A549 treated with GW870086 at 1 μM for 4 hours (cell line): ENCODE measurements at places on chromosomes 6 and 20. TPM values are rescaled to one million over a fixed set of nuclear protein-coding genes. Genes with fewer than 3 reads are reported as not detected.

The MRAP2 gene
- 1.4 to 2.0 TPM (median 1.9 TPM) in 5 replicates for total RNA-seq

The GHRH gene
- total RNA-seq, result not detected in 5 replicates

The TXLNB gene
- total RNA-seq, result not detected in 5 replicates

The GTSF1L gene
- total RNA-seq, result not detected in 5 replicates

The CDH4 gene
- total RNA-seq, result 6.0 to 8.7 TPM (median 7.7 TPM) in 5 replicates

The SIRPG gene
- 0.20 TPM in 1 of 5 replicates, not detected in the others for total RNA-seq

The HLA-DRB5 gene
- not detected in 5 replicates for total RNA-seq

The MAP3K5 gene
- total RNA-seq, result 2.0 to 2.7 TPM (median 2.5 TPM) in 5 replicates

The GNMT gene
- total RNA-seq, result 0.19 to 0.32 TPM in 2 of 5 replicates, not detected in the others

The TMEM151B gene
- total RNA-seq, result 0.06 to 0.08 TPM (median 0.07 TPM) in 4 of 5 replicates, not detected in the other

The SNAI1 gene
- 9.0 to 15.2 TPM (median 13.5 TPM) in 5 replicates for total RNA-seq

The SS18L1 gene
- total RNA-seq, result 6.6 to 11.2 TPM (median 8.8 TPM) in 5 replicates

The LY6G6F gene
- not detected in 5 replicates for total RNA-seq

The SESN1 gene
- 8.2 to 11.0 TPM (median 10.0 TPM) in 5 replicates for total RNA-seq

The SLC17A1 gene
- 0.12 TPM in 1 of 5 replicates, not detected in the others for total RNA-seq

The LSM2 gene
- total RNA-seq, result 52.2 to 66.7 TPM (median 61.9 TPM) in 5 replicates

The WFDC12 gene
- not detected in 5 replicates for total RNA-seq

The EYS gene
- total RNA-seq, result 0.02 to 0.23 TPM (median 0.11 TPM) in 4 of 5 replicates, not detected in the other

The ECT2L gene
- total RNA-seq, result not detected in 5 replicates

The TSPO2 gene
- not detected in 5 replicates for total RNA-seq

The MEP1A gene
- total RNA-seq, result not detected in 5 replicates

The DEF6 gene
- total RNA-seq, result 0.06 TPM in 1 of 5 replicates, not detected in the others

The CFAP61 gene
- 0.32 to 1.5 TPM (median 0.45 TPM) in 5 replicates for total RNA-seq

The MUC21 gene
- total RNA-seq, result not detected in 5 replicates

The PCMT1 gene
- total RNA-seq, result 88.5 to 96.9 TPM (median 91.1 TPM) in 5 replicates

The SCRT2 gene
- not detected in 5 replicates for total RNA-seq

The TGM3 gene
- total RNA-seq, result 0.05 TPM in 1 of 5 replicates, not detected in the others

The B4GALT5 gene
- total RNA-seq, result 45.8 to 64.2 TPM (median 59.5 TPM) in 5 replicates

The SAMD3 gene
- total RNA-seq, result not detected in 5 replicates

The AVP gene
- total RNA-seq, result not detected in 5 replicates

The HSD17B8 gene
- total RNA-seq, result 12.3 to 16.6 TPM (median 15.5 TPM) in 5 replicates

The SLCO4A1 gene
- total RNA-seq, result 6.8 to 11.9 TPM (median 11.1 TPM) in 5 replicates

The TINAG gene
- total RNA-seq, result not detected in 5 replicates

The VSTM2L gene
- total RNA-seq, result 11.0 to 15.4 TPM (median 13.0 TPM) in 5 replicates

The SLC17A9 gene
- 0.09 to 0.19 TPM in 2 of 5 replicates, not detected in the others for total RNA-seq

The LGSN gene
- total RNA-seq, result 2.0 to 2.8 TPM (median 2.7 TPM) in 5 replicates

The MED23 gene
- 5.3 to 8.4 TPM (median 6.9 TPM) in 5 replicates for total RNA-seq

The HLA-DMB gene
- total RNA-seq, result 1.1 to 2.3 TPM (median 1.4 TPM) in 5 replicates

The SEMG1 gene
- total RNA-seq, result not detected in 5 replicates

The RSPH3 gene
- 3.0 to 5.0 TPM (median 3.9 TPM) in 5 replicates for total RNA-seq

The GABRR1 gene
- not detected in 5 replicates for total RNA-seq

The SMPDL3A gene
- total RNA-seq, result 3.9 to 4.4 TPM (median 4.0 TPM) in 5 replicates
